ENCODE measurements at places on chromosomes 16 and 17.

DNA sequence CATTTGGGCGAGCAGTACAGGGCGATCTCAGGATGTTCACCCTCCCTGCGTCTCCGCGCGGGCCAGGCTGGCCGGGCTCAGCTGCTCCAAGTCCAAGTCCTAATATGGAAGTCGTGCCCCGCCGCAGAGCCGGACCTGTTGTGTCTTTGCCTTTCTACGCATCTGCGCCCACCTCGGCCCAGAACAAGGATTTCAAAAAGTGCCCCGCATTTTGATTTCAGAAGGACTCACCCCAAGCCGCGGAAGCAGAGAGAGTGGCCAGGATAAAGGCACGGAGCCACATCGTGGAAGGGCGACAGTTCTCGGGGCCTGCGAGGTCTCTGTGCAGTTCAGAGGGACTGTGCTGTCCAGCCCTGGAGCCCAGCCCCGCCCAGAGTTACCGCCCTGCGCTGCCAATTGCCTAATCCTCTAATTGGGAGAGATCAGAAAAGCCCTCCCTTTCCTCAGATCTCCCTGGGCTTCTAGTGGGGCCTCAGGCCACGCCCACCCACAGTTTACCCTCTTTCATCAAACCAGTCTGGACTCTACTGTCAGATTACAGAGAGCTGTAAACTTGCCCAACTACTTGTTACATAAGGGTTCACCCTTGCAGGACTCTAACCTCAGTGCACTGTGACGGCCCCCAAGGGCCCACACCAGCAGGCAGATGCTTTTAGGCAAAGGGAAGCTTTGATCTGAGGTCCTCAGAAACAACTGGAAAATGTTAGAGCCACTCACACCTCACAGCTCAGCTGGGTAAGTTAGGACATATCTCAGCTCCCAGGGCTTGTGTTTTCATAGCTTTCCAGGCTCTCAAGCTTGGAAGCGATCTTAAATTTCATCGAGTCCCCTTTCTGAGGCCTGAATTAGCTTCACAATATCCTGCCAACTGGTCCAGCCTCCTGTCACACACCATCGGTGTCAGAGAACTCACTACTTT lies at the start of gene CES1:
CES1 (minus strand) TSS at position 324 of the 919 bp plus-strand sequence; CDS start at position 283, 41 bp downstream.
- no peak for DNase-seq

DNA sequence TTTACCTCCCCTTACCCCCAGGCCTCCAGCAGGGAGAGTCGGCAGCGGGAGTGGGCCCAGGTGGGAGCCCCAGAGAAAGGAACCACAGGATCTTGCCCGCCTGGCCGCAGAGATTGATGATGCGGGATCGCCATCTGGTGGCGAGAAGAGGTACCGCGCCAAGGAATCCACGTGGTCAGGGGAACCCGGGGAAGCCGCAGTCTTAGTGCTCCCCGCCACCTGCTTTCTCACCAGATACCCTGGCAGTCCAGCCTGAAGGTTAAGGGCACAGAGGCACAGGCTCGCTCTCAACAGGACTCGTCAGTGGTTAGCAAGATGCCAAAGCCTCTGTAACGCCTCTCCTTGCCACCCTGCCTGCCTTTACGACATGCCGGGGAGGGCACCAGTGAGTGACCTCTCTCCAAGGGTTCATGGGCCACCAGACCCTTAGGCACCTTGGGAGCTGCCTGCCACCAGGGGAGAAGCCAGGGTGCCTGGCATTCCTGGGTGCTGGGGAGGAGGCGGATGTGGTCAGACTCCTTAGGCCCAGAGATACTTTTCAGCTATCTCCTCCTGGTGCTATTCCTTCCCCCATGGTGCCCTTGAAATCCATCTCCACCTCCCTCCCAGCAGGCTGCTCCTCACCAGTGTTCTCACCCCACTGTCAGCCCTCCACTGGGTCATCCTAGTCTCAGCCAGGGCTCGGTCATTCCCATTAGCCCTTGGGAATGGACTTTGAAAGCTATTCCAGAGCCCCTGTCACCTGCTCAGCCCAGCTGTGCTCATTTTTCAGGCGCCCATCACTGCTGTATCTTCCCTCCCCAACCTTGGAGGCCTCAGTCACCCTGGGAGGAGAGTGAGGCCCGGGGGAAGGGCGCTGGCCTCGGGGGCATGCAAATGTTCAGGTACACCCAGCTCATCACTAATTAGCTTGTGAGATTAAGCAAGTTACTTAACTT lies 5.5 kb upstream of the RHBDF2 start:
- DNase-seq = peak; percentile 88

DNA sequence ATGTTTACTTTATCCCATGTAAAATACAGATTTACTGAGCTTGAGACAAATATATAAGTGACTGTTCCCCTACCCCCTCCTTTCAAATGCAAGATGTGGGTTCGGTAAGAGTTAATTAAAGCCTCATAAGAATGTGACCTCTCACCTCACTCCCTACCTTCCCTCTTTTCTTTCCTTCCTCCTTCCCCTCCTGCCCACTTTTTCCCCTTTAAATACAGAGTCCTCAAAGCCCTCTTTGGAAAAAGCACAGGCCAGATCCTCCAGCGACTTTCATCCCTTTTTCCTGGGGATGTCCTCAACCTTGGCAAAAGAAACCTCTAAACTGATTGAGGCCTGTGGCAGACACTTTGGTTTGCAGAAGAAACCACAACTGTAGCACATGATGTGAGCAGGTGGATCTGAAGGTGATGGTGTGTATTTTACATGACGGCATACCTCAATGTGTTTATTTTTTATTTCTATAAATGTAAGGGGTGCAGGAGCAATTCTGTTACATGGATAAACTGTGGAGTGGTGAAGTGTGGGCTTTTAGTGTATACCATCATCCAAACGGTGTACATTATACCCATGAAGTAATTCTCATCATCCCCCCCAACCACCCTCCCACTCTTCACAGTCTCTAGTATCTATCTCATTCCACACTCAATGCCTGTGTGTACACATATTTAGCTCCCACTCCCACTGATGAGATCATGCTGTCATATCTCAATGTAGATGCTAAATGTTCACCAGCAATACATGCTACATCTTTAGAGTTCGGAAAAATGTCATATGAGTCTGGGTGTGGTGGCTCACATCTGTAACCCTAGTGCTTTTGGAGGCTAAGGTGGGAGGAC lies 77.7 kb downstream of the XYLT1 start:
- no peak for DNase-seq

DNA sequence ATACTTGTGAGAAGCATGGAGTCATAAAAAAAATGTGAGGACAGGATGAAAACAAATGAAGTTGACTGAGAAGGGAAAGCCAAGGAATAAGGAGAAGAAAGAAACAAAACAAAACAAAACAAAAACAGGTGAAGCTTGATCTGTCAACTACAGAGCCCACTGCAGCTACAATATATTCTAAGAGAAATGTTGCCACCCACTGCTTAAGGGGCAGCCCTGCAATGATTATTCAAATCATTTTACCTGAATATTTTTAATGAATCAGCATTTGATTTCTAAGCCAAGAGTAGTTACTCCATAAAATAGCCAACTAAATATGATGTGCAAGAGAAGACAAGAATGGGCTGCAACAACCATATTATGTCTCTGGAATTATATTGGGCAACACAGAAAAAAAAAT lies 252.0 kb upstream of the KIF2B start:
- DNase-seq = no peak

DNA sequence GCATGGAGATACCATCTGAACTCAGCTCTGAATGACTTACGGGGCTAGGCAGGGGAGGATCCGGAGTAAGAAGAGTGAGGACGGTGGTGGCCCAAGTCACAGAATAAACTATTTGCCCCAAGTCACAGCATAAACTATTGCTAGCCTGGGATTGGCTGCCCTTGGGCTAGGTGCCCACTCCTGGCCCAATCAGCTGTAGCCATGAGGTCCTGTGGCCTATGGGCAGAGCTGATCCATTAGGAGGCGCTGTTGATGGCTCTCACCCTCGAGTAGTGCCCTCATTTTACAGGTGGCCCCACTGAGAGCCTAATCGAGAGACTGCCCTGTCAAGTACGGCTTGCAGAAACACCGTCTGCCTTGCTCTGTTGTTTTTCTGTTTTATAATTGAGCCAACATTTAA lies 62.3 kb upstream of the ZNF423 start:
- DNase-seq = no peak

- DNase-seq = no peak
These were observed 5.1 kb downstream of the RAB37 start for GRCh38 chr17:74742153-74742515.

- DNase-seq = peak; percentile 6
These were observed 51.8 kb upstream of the JPH3 start for GRCh38 chr16:87550495-87550961.

- no peak for DNase-seq
These were observed 596.3 kb upstream of the SALL1 start for GRCh38 chr16:51747329-51747728.

DNA sequence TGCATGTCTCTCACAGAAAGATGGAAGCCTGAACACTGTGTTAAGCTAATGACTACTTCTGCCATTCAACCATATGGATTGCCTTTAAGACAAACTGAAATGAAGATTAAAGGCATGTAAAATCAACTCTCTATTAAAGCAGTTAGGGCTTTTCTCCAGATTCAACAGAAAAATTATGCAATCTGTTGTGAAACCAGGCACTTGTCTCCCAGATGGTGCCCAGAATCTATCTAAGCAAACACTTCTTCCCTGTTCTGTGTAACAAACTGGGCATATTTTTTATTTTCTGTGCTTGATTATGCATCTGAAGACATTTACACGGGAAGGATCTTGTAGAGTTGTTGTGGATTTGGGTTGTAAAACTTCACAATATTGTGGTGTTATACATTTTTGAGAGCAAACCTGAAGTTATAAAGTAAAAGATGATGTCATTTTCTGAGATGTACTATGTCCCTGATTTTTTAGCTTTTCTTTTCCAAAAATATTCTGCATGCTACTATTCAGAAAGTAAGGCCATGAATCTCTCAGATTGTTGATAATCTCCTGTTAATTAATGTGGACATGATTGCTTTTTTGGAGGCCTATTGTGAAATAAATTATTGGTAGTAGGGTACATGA lies 1550.3 kb downstream of the CDH8 start:
- DNase-seq = no peak

DNA sequence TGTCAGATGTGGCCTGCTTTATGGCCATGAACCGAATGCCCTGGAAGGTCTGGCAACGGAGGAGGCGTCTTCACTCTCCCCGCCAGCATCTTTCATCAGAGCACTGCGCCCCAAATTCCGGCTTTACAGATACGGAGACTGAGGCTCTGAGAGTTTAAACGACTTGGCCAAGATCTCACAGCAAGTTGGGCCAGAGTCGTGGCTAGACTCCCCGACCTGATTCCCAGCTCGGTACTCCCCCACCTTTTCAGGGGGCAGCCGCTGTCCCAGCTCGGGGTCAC lies 1.7 kb downstream of the NGFR start:
- no peak for DNase-seq

DNA sequence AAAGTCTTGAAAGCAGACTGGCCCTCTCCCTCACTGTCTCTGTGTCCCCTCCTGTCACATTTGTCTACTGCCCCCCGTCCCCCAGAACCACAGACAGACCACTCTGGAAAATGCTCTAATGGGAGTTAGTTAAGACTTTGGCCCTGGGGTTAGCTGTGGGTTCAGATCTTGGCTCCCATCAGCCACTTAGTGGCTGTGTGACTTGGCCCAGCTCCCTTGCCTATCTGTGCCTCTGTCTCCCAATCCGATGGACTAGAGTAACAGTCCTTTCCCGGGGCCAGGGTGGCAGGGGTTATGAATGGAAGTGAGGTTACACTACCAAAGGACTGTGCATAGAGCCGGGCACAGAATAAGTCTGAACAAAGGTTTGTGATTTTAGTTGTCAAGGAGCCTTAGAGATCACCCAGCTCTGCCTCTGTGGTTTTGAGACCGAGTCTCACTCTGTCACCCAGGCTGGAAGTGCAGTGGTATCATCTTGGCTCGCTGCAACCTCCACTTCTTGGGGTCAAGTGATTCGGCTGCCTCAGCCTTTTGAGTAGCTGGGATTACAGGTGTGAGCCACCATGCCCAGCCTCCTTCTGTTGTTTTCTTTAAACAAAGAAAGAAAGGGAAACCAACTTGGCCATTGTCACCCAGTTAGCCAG lies 23.7 kb downstream of the PPL start:
- no peak for DNase-seq

DNA sequence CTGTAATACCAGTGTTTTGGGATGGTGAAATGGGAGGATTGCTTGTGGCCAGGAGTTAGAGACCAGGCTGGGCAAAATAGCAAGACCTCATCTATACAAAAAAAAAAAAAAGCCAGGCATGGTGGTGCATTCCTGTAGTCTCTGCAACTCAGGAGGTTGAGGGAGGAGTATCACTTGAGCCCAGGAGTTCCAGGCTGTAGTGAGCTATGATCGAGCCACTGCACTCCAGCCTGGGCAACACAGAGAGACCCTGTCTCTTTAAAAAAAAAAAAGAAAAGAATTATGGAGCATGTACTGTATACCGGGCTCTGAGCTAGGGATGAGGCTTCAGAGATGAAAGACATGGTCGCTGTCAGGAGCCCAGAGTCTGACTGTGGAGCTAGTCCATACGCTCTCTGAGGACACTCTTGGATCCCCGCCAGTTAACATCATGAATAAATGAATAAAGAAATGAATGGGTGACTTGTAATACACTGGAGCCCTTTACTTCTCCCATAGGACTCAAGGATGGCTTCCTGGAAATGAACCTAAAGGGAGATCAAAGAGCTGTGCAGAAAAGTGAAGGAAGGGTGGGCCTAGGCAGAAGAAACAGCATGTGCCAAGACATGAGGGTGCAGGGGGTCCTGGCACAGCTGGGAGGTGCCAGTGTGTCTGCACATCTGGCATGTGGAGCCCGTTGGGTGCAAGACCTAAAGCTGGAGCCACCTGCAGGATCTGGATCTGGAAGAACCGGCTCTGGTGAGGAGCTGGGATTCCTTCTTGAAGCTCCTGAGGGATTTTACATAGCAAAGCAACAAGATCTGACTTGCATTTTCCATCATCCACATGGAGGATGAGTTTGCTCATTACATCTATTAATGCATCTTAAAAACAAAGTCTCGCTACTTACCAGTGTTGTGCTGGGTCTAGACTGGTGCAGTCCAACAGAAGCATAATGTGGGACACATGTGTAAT lies 120.4 kb downstream of the IRX3 start:
- no peak for DNase-seq

DNA sequence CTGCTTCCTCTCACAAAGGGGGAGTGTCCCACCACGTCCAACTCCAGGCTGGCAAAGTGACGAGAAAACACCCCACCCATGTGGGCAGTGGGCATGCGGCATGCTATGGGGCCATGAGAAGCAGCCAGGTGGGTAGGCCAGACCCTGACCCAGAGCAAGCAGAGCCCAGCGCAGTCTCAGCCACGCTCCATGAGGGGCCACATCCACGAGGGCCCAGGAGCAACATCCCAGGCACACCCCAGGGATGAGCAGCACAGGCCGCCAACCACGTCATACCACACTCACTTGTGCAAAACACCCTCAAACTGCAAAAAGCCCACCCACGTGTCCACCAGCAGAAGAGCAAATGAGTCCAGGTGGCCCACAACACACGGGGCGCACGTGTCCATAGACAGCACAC lies 117.0 kb downstream of the ZNF778 start:
- DNase-seq = no peak

GRCh38 chr17:48738424-48738802 lies 9.9 kb upstream of the HOXB13 start:
- DNase-seq = no peak

DNA sequence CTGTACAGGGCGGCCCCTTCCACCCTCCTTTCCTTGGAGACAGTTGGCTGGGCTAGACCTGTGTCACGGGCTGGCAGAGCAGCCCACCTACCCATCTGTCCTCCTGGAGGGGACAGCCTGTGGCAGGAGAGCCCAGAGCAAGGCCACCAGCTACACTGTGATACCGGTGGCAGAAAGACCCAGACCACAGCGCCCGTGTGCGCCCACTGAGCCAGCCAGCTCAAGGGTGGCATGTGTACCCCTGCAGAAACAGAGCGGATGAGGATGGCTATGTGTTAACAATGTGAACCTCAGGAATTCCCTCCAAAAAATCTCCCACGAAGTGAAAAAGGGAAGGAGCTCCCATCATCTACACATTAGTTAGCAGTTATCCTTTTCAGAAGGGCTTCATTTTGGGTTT lies 7.1 kb downstream of the HBQ1 start:
- no peak for DNase-seq
